Astrocyte of the hippocampus (primary cell): ENCODE measurements at places on chromosomes 3 and 15.

- no peak for DNase-seq
Measured at GRCh38 chr3:73623346-73623745, 1.4 kb downstream of the PDZRN3 start.

- peak; percentile 53 for DNase-seq
Measured at GRCh38 chr3:42803414-42804105, 730 bp downstream of the HIGD1A start.

DNA sequence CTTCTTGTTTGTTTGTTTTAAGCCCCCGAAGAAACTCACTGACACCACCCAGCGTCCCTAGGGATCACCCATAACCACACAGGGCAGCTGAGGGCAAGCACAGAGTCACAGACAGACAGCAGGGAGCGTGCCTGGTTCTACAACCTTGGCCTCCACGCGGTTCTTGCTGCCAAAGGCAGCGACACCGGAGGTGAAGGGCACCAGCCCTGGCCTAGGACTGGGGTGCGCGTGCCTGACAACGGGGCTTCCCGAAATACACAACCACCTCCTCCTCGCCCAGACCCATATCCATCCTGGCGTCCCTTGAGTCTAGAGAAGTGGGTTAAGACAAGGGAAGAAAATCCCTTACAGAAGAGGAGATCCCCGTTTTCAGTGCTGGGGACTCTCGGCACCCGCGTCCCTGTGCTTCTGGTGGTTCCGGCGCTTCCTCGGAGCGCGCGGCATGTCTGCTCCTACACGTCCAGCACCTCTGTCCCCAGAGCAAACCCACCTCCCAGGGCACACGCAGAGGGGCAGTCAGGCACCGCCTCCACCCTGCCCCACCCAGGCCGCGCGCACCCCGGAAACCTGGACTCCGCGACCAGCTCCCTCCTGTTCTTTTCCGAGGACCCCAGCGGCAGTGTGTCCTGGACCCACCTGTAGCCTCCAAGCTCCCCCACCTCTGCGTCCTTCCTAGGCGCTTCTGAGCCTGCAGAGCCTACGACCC is 911 bp downstream of the RFTN1 start:
- peak; percentile 57 for DNase-seq

GRCh38 chr3:106962993-106963392 is 414.2 kb upstream of the CCDC54 start:
- no peak for DNase-seq

GRCh38 chr3:37630441-37630840 is 231.2 kb upstream of the CTDSPL start:
- no peak for DNase-seq

GRCh38 chr3:103393395-103394186 is 958.8 kb downstream of the ZPLD1 start:
- peak; percentile 35 for DNase-seq
